ENCODE measurements at places on chromosomes 7 and 10.

GRCh38 chr7:157635669-157636068 lies 298.9 kb downstream of the DNAJB6 start:
- no peak for DNase-seq

- DNase-seq: no peak
These were observed 58.4 kb upstream of the ZNRF2 start for GRCh38 chr7:30225863-30226613.

DNA sequence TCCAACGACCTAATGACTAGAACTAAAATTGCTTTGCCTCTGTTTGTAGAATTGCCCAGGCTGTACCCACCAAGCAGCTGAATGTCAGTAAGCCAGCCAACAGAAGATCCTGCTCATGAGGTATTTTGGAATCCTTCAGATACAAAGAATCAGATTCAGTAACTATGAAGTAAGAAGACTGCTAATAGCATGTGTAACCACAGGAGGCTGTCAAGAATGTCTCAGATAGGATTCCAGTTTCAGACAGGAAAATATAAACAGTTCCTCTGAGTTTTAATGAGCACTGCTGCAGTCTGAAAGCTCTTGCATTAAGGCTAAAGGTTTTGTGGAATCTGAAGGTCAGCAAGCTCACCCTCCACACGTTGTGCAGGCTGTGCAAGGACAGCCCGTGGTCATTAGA lies 112.6 kb upstream of the ADAM12 start:
- no peak for DNase-seq

- DNase-seq: peak; percentile 64
These were observed 79.4 kb downstream of the VWC2 start for GRCh38 chr7:49852619-49853462.

GRCh38 chr7:7829667-7830066 lies 111.3 kb upstream of the RPA3 start:
- DNase-seq: no peak

- DNase-seq: peak; percentile 84
These were observed 157.6 kb downstream of the HERPUD2 start for GRCh38 chr7:35537067-35538023.

DNA sequence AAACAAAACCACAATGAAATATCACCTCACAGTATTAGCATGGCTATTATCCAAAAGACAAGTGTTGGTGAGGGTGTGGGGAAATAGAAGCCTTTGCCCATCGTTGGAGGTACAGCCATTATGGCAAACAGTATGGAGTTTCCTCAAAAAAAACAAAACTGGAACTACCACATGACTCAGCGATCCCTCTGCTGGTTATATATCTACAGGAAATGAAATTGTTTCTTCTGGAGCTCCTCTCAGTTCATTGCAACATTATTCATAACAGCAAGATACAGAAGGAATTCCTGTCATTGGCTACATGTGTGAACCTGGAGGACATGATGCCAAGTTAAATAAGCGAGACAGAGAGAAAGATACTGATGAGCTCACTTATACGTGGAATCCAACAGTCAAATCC lies 2.4 kb upstream of the UBE3C start:
- no peak for DNase-seq

DNA sequence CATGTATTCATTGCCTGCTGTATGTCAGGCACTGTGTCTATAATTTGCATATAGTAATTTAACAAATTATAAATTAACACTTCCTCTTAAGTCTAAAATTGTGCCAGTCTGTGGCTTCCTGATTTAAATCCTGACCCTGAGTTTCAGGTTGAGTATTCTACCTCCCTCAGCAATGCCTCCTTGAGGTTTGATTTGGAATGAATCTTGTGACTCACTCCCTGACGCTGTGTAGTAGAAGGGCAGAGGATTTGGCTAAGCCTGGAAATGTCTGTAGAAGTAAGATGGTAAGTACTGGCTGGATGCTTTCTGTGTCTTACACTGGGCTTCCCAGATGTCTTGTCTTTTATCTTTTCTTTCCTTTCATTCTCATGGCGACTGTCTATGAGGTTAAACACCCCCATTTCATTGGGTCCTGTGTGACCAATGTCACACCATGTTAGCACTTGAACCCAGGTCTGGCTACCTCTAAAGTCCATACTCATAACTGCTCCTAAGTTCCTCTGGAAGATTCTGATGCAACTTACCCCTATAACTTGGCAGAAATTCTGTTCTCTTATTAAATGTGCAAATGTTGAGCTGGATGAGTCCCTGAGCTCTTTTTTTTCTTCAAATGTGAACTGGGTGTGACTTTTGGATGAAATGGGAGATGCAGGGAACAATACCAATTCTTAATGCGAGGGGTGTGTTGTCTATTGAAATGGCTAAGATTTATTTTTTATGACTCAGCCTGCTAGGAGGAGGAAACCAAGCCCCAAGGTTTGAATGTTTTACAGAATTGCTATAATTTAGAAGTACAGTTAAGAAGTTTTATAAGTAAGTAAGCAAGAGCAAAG lies 48.5 kb downstream of the PLCE1 start:
- DNase-seq: no peak

DNA sequence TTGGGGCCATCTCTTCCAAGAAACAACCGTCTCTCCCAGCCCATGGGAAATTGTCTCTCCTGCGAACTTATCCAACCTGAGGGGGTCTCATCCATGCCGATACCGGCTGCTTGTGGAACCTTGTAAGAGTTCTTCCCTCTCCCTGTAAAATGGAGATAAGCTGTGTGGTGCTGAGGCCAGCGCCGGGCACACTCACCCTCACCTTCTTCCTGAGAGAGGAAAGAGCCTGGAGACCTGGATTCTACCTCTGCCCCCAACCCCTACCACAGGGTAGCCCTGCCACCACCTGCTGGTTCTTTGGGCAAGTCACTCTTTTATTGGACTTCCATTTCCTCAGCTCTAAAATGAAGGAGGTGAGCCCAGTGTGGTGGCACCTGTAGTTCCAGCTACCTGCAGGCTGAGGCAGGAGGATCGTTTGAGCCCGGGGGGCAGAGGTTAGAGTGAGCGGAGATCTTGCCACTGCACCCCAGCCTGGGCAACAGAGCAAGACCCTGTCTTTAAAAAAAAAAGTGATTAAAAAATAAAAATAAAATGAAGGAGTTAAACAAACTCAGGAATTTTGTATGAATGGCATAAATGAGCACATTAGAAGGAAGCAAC lies 38.4 kb upstream of the PSAP start:
- DNase-seq: no peak

- DNase-seq: no peak
These were observed 299.1 kb downstream of the PLXNA4 start for GRCh38 chr7:132276976-132277725.

GRCh38 chr10:110077436-110078130 lies 69.8 kb downstream of the ADD3 start:
- DNase-seq: no peak

DNA sequence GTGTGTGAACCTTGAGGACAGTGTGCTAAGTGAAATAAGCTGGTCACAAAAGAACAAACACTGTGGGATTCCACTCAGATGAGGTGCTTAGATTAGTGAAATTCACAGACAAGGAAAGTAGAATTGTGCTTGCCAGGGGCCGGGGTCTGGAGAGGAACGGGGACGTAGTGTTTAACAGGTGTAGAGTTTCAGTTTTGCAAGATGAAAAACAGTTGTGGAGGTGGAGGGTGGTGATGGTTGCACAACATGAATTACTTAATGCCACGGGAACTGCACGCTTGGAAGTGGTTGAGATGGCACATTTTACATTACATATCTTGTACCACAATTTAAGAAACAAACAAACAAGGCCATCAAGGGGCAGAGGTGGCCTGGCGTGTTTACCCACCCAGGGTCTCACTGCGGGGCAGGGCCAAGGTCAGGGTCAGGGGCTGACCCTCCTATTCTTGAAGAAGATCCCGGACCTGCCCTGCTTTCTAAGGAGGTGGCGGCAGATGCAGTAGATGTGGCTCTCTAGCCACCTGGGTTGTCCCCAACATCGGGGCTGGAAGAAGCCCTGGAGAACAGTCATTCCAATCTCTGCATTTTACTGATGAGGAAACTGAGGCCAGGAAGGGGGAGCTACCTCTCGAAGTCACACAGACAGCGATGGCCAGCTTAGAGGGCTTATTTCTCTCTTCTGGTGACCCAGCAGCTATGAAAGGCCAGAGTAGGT lies 91.5 kb upstream of the LRRC4 start:
- no peak for DNase-seq

- DNase-seq: peak; percentile 57
These were observed 159.6 kb downstream of the PARD3 start for GRCh38 chr10:34655286-34656170.

- DNase-seq: peak; percentile 25
These were observed 644 bp downstream of the UMAD1 start for GRCh38 chr7:7641129-7641663.

GRCh38 chr7:304574-305409 lies 14.8 kb downstream of the FOXL3 start:
- no peak for DNase-seq

- no peak for DNase-seq
These were observed 4.9 kb downstream of the SMURF1 start for GRCh38 chr7:99139036-99139435.

- DNase-seq: no peak
These were observed 60.2 kb upstream of the FAM133B start for GRCh38 chr7:92650391-92650790.

- DNase-seq: no peak
These were observed 1.9 kb upstream of the ZNF775 start for GRCh38 chr7:150377196-150377595.

DNA sequence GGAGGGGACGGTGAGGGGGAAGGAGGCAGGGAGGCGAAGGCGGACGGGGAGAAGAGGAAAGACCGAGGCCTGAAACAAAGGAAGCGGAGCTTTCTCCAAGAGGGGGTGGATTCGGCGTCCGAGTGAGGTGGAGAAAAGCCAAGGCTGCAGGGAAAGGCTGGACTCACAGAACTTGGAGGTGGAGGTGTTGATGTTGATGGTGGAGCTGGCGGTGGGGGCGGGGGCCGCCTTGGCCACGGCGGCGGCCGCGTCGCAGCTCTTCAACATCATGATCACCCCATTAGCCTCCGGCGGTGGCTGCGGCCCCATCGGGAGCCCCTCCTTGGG lies 578 bp downstream of the CACUL1 start:
- DNase-seq: peak; percentile 69

- DNase-seq: no peak
These were observed 109.1 kb upstream of the AFAP1L2 start for GRCh38 chr10:114513381-114513792.

DNA sequence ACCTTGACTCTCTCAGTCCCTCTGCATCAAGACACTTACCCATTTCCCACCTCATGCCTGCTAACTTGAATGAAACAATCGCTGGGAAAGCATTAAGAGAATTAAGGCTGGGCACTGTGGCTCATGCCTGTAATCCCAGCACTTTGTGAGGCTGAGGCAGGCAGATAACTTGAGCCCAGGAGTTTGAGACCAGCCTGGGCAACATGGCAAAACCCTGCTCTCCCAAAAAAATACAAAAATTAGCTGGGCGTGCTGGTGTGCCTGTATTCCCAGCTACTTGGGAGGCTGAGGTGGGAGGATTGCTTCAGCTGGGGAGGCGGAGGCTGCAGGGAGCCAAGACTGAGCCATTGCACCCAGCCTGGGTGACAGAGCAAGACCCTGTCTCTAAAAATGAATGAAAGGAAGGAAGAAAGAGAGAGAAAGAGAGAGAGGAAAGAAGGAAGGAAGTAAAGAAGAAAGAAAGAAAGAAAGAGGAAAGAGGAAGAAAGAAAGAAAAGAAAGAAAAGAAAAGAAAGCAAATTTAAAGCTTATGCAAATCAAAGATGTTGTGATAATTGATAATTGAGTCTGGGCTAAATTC lies 646 bp downstream of the SERPINE1 start:
- no peak for DNase-seq

GRCh38 chr7:41002741-41003610 lies 699.9 kb downstream of the INHBA start:
- DNase-seq: peak; percentile 83

DNA sequence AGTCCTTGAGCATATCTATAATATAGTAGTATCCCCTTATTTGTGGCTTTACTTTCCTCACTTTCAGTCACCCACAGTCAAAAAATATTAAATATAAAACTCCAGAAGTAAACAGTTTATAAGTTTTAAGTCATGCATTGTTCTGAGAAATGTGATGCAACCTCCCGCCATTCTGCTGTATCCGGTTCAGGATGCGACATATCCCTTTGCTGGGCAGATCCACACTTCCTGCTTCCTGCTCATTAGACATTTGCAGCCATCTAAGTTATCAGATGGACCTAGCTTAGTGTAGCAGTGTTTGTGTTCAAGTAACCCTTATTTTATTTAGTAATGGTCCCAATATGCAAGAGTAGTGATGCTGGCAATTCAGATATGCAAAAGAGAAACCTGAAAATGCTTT lies 38.9 kb upstream of the BMS1 start:
- DNase-seq: no peak

DNA sequence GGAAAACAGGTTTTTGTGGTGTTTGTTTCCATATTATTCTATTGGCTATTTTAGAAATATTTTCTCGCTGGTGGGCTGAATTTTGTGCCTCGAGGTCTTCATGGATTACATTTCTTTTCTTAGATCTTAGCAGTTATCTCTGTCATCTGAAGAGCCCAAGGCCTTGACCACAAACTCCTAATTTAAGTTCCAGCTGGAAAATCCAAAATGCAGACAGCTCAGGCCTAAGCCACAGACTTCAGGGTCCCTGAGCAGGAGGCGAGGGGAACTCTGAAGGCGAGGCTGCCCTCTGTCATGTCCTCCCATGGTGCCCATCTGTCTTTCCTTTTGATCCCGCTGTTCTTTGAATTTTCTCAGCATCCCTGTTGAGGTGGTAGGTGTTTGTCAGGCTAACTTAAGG lies 14.3 kb downstream of the DENND10 start:
- no peak for DNase-seq

DNA sequence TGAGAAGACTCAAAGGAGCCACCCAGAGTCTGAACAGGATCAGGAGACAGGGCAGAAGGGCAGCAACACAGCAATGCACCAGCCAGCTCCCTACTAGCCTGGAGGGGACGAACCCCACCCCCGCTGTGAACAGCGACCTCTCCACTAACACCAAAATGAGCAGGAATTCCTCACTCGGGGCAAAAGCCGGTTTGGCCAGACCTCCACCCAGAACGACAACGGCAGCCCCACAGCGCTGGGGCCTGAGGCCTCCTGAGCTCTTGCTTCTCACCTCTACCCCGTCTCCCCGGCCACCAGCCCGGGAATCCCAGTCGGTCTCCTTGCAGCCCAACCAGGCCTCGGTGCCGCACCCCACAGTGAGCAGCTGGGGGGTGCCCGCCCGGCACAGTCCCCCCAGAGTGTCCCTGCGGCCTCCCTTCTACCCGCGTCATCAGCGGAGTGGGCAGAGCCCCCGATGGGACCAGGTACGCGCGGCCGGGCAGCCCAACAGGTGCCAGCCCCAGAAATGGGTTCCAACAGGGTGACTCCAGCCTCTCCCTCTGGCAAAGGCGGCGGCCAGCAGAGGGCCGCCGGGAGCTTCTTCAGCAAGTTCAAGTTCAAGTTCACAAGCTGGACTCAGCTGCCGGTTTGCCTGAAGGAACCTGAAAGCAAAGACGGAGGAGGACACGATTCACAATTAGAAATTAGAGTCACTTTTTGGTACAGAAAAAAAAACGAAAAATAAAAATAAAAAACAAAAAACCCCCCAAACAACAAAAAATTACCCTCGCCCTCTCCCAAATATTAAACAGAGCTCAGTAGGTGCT lies 129.0 kb downstream of the MARCHF5 start:
- DNase-seq: peak; percentile 63

- DNase-seq: no peak
These were observed 57.8 kb downstream of the PALD1 start for GRCh38 chr10:70536196-70536861.

GRCh38 chr10:48587101-48587500 lies 17.8 kb downstream of the ARHGAP22 start:
- no peak for DNase-seq
